ENCODE measurements at places on chromosomes 16 and 17.

- DNase-seq, result no peak
Measured at GRCh38 chr17:41784207-41784744, 2.2 kb downstream of the JUP start.

DNA sequence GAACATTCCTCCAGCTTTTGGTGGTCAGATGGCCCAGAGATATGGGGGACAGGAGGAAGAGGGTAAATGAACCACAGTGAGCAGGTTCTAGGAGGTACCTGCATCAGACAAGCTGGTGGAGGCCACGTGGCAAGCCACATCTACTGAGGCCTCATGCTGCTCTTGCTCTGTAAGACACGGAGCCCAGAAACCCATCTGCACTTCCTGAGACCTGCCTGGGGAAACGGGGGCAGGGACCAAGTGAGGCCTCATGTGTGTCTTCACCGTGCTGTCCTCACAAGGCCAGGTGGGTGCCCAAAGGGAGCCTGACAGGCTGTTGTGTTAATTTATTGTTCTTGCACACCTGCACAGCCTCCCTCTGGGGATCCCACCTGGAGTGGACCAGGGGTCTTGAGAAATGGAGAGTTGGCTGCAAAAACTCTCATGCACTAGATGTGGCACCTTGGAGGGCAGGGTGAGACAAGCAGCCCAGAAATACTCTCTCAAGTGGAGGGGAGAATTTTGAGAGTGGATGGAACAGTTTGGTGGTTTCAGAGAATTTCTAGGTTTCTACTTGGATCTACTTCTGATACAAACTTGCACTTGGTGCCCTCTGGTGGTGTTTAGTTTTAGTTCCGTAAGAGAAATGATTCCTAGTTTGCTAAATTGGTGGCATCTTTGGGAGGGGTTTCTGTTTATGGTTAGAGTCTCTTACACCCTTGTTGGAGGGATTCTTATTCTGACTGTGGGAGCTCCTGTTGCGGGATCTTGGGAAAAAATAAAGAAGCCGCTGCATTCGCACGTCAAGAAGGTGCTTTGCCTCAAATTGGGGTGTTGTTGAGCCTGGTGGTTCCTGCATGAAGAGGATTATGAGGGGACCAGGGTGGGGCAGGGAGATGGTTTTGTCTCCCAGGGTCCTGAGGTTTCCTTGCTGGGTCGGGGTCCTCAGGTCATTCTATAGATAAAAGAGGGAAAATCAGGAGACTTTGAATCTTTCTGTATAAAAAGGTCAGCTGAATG lies 47.5 kb downstream of the SLC6A2 start:
- peak; percentile 41 for DNase-seq

DNA sequence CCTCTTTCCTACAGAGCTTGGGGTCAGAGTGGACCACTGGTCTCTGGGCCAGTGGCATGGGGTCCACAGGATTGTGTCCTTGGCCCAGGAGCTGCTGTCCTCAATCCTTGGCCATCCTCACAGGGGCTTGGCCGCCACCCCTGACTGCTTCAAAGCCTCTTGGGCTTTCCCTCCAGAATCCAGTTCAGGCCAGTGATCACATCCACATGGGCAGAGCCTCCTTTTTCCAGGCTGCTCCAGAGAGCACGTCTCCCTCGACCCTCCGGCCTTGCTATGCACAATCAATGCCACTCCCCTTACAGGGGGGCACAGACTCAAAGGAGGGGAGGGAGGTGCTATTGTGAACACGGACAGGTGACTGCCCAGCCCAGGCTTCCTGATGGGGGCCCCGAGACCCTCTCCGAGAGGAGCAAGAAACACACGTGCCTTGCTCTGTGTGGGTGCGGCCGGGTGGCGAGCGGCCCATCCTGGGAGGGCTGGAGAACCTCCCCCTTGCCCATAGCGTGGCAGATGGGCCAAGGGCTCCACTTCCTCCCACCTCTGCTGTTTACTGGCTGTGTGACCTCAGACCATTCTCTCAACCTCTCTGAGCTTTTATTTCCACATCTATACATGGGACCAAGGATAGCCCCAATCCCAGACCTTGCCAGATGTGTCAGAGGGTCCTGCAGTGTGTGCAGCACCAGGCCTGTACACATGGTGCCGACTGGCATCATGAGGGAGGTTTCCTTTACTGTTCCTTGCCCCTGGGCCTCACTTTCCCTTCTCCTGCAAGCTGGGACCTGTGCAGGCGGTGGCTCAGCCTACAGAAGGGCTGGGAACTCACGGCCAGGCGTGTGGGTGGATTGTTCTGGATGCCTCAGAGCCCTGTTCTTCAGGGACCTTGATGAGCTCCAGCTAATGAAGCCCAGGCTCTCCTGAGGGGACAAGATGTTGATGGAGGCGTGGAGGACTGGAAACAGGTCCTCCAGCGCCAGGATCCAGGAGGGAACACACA lies 229.0 kb upstream of the GSE1 start:
- DNase-seq, result no peak

- no peak for DNase-seq
Measured at GRCh38 chr17:58521680-58522079, 7.2 kb upstream of the MTMR4 start.

DNA sequence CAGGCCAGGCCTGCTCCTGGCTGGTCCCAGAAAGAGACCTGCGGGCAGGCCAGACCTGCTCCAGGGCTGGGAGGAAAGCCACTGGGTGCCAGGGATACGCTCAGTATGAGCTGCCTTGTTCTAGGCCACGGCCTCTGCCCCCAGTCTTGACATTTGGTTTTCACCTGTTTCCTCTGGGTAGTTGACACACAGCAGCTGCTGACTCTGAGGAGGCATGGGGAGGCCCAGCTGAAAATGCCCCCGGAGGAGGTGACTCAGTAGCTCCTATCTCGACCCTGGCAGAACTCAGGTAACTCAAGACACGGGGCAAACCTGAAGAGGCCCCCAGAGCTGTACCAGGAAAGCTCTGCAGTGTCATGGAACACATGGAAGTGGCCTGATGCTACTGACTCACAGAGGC lies 13.9 kb upstream of the ADGRG1 start:
- DNase-seq, result no peak

- DNase-seq, result no peak
Measured at GRCh38 chr16:52450916-52451315, 96.0 kb downstream of the TOX3 start.

DNA sequence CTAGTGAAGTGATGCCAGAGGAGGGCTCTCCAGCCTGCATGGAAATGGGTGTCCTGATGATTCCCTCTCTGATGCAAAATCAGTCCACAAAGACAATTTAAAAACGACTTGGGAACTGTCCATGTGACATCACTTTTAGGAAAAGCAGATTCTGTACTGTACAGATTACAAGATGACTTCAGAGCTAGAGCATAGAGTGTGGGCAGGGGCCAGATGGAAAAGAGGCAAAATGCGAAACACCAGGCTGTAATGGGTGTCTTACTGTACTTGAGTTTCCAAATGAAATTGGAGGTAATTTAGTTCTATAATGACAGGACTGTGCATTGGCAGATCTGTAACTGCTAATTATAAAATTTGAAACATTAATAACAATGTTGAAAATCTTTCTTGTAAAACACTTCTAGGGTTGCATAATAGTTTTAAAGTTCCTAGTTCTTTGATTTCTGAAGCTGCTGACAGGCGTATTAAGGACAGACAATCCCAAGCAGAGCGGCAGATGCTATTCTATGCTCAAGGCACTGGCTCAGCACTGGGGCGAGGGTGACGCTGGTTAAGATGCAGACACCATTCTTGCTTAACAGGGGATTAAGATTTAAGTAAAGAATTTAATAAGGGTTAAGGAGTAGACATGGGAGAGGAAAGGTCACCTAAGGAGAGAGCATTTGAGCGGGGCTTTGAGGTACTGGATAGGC lies 29.6 kb downstream of the OGFOD1 start:
- no peak for DNase-seq
